T-helper 22 cell (primary cell): ENCODE measurements at places on chromosomes 1 and 21.

DNA sequence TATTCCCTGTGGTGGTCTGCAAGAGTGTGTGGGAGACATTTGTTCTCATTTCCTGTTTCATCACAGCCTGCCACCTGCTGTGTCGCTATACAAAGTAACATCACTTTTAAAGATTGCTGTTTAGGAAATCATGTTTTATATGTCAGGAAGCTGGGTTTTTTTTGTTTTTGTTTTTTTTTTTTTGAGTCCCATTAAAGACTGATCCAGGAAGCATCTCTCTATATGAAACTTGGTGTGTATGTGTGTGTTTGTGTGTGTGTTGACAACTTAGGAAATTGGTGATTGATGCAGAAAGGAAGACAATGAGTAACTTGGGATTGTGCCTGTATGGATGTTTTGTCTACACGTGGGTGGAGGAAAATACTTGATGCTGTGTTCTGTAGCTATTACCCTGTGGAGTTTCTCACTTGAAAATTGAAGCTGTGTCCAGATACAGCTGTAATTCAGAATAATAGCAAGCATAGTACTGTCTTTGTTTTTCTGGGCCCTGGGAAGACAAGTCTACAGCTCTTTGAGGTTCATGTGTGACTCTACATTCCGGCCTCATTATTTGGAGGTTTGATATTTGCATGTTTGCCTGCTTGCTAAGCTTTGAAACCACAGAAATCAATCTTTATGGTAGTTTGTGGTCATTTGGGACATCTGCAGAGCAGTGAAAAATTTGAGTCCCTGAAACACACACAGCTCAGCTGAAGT, 47.9 kb downstream of the LAMC1 start:
- DNase-seq, result no peak

- DNase-seq, result no peak
Observed at GRCh38 chr1:241542199-241542907, 10.2 kb downstream of the KMO start.

DNA sequence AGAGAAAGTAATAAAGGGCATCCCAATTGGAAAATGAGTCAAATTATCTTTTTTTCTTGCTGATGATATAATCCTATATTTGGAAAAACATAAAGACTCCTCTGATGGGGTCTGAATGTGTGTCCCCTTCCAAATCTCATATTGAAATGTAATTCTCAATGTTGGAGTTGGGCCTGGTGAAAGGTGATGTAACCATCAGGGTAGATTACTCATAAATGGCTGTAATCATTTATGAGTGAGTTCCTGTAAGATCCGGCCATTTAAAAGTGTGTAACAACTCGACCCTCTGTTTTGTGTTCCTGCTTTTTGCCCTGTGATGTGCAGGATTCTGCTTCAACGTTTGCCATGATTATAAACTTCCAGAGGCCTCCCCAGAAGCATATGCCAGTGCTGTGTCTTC, 44.3 kb upstream of the MAP1LC3C start:
- no peak for DNase-seq

- no peak for DNase-seq
Observed at GRCh38 chr1:206068314-206068713, 15.3 kb downstream of the RHEX start.

DNA sequence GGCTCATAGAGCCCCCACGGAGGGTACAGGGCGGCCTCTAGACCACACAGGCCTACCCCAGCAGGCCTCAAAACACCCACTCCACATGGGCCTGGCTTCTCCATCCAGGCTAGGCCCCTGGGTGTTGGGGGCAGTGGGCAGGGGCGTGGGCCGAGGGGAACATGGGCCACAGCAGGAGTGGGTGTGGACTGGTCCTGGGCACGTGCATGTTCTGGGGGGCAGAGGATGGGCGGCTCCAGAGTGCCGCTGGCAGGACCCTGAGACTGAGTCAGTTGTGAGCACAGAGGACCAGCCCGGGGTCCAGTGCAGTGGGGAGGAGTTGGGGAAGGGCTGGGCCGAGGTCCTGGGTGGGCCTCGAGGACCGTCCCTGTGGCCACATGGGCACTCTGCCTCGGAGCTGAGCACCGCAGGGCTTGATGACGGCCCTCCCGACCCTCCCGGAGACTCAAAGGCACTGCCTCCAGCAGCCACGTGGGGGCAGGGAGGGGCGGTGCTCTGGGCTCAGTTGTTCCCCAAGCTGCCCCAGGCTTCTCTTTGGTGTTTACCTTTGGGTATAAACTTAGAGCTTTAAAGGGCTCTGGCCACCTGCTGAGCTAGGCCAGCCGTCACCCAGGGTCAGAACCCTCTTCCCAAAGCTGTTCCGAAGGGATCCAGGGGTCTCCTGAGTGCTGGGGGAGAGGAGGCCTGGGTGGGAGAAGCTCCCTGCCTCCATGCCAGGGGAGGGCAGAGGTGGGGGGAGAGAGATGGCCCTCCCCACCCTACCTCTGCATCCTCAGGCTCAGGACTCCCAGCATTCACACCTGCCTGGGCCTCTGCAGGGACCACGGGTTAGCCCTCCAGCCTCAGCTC, 79.9 kb downstream of the MORN1 start:
- DNase-seq, result no peak

DNA sequence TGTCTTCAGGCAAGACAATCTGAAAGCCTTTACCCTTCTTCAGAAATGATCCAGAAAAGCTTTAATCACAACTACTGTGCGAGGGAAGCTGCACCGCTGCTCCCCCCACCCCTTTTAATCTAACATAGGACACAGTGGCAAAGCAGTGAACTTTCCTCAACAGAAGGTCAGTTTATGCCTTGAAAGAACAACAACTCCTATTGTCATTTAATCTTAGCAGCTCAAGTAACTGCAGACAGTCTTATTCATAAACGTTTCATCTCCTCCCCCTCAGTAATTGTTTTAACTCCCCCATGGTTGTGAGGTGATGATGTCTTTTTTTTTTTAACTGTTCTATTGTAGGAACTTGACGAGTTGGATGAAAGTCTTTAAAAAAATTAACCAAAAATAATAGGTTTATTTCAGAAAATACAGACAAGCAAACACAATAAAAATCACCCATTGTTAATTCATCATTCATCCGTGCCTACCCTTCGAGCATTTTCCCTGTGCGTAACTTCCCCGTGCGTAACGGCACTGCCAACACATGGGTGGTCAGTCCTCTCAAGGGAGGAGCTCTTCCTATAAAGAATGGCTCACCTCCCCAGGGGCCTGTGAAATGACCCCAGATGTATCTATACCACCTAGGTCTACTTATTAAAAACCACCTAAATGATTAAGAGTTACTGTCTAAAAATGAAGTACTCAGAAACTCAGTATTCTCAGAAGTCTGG, 3.3 kb upstream of the ADAR start:
- DNase-seq, result no peak
